ENCODE measurements at places on chromosomes 6 and 20.

GRCh38 chr6:29553268-29554057, 6.1 kb downstream of the UBD start:
- DNase-seq, result no peak

DNA sequence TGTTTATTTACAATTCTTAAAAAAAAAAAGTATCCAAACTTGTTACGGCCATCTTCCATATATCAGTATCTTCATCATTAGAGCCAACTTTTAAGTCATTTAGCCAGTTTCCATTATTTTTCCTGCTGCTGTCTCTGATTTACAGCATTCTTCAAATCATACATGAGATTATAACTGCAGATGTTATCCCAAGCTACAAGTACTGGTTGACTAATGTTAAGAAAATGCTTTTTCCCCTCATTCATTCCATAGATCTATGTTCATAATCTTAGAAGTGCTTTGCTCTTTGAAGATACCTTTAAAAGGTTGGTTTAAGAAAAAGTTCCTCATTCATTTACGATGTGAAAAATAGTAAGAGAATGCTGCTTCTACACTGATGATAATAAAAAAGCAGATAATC, 158.7 kb downstream of the RNGTT start:
- no peak for DNase-seq

DNA sequence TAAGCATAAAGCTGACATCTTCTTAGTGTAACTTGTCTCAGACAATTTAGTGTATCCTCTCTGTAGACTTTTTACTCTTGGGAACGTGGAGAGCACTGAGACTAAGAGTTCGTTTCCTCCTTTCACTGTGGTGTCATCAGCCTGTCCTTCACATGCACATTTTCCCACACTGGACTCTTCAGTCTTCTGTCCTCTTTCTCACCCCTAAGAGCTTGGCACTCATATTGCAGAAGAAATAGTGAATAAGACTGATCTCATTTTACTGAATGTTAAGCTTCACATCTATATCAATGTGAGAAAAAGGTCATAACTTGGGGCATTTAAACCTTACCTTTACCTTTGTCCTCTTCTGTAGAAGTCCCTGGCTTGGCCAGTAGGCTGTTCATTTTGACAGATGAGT, 25.6 kb downstream of the FUCA2 start:
- no peak for DNase-seq

GRCh38 chr20:11248687-11249638, 575.2 kb upstream of the JAG1 start:
- DNase-seq, result no peak

GRCh38 chr20:1816384-1817381, 78.5 kb upstream of the SIRPA start:
- no peak for DNase-seq

All from CD4-positive, CD25-positive, alpha-beta regulatory T cell (primary cell).